Keratinocyte (primary cell): ENCODE measurements at places on chromosomes 7 and 10. TPM values are rescaled to one million over a fixed set of nuclear protein-coding genes. Genes with fewer than 3 reads are reported as not detected.

NUP42 gene
- 26.1 to 44.6 TPM (median 34.2 TPM) in 3 replicates for polyA plus RNA-seq

OR2A42 gene
- polyA plus RNA-seq: not detected in 3 replicates

DNA sequence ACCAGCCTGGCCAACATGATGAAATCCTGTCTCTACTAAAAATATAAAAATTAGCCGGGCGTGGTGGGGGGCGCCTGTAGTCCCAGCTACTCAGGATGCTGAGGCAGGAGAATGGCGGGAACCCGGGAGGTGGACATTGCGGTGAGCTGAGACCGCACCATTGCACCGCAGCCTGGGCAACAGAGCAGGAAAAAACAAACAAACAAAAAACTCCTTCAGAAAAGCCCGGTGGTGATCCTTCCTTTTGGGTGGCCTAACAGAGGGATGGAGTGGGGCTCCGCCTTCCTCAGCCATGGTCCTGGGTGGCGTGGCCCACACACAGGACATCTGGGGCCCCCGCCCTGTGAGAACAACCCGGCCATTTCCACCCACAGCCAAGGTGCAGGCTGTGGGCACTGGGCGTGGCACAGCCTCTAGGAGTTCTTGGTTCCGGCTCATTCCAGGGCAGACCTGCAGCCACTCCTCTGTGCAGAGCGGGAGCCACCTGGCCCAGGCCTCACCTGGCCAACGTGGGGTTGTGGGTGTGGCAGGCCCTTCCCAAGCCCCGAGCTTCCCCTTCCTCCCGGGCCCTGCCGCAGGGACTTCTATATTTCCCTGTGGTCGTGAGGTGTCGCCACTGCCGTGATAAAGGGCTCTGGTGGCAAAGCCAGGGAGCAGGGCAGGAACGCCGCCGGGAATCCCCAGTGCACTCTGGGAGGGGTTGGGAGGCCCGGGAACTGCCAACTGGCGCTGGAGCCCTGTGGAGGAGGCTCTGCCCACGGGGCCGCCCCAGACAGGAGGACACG, 37.6 kb downstream of the GET4 start:
- no peak overlapping the region for H3K4me3 ChIP-seq
- peaks cover 14% of the 10 kb centered on the region for H3K27me3 ChIP-seq
- H3K4me1 ChIP-seq: peaks cover 19% of the 10 kb centered on the region
- no peak overlapping the region for H3K27ac ChIP-seq
- no peak for DNase-seq

MYO3A gene
- not detected in 3 replicates for polyA plus RNA-seq

DNA sequence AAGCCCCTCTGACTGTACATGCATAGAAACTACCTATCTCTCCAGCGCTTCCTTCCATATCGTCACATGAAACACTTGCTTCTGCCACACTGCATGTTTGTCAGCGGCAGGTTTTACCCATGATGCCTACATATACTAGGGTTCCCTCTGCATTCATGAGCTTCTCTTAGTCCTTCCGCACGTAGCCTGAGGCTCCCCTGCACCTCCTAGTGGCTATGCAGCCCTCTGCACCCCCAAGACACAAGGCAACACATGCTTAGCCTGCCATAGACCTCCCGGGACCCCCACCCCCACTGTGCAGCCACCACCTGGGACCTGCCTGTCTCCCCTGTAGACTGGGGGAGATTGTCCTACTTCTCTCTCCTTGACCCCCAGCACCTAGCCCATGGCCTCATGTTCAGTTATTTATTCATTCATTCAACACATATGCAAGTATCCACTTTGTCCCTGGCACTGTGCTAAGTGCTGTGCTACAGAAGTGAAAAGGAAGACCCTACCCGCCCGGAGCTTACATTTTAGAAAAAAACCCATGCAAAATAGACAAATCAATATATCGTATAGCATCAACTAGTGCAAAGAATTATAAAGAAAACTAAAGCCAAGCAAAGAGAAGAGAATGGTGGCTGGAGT, 23.5 kb downstream of the TMEM273 start:
- no peak overlapping the region for H3K27ac ChIP-seq
- no peaks in the 10 kb centered on the region for H3K4me1 ChIP-seq
- H3K27me3 ChIP-seq: no peaks in the 10 kb centered on the region

GNGT1 gene
- polyA plus RNA-seq: not detected in 3 replicates

- H3K27me3 ChIP-seq: peaks cover 9% of the 10 kb centered on the region
- H3K4me1 ChIP-seq: no peaks in the 10 kb centered on the region
- H3K4me3 ChIP-seq: no peak overlapping the region
- DNase-seq: no peak
Measured at GRCh38 chr7:55336540-55336939, 28.6 kb upstream of the LANCL2 start.

DNA sequence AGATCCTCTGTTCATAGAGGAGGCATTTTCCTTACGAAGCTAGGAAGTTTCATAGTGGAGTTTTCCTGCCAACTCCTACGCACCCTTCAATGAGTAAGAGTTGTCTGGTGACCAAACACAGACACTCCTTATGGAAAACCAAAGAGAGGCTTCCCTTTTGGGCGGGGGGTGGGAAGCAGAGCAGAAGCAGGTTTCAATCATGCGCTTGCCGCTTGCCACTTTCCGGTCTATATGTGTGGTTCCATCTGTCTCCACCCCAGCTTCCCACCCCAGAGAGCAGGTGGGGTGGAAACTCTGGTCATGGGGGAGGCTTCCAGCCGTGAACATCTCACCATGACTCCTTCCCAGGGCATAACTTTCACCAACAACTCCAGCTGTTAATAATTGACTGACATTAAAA, 68.8 kb upstream of the GRB10 start:
- H3K27ac ChIP-seq: no peak overlapping the region
- H3K36me3 ChIP-seq: no peaks in the 10 kb centered on the region
- H3K27me3 ChIP-seq: peaks cover 38% of the 10 kb centered on the region
- DNase-seq: no peak
- no peak overlapping the region for H3K4me3 ChIP-seq
- no peaks in the 10 kb centered on the region for H3K4me1 ChIP-seq

- no peak overlapping the region for H3K4me3 ChIP-seq
- H3K27me3 ChIP-seq: no peaks in the 10 kb centered on the region
- no peak overlapping the region for H3K27ac ChIP-seq
- H3K4me1 ChIP-seq: no peaks in the 10 kb centered on the region
Measured at GRCh38 chr7:159034988-159035387, 109.7 kb downstream of the VIPR2 start.

DNA sequence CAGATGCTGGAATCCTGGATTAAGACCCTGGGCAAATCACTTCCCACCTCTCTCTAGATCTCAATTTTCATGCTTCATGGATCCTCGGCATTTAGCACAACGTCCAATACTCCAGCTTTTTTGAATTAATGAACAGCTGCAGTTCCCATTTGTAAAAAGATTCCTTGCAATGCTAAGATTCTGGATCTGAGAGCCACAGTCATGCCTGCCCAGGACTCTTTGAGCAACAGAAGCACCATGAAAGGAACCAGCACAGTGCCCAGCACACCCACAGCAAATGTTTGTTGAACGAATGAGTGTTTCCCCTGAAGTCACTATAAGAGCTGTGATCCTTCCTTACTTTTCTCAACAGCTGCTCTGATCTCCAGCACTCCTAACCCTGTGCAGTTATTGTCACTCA, 20.8 kb upstream of the DDIT4 start:
- no peak overlapping the region for H3K4me3 ChIP-seq
- peaks cover 41% of the 10 kb centered on the region for H3K4me1 ChIP-seq
- H3K27ac ChIP-seq: no peak overlapping the region
- H3K36me3 ChIP-seq: no peaks in the 10 kb centered on the region
- DNase-seq: no peak

NIPSNAP2 gene
- 39.5 to 64.7 TPM (median 45.6 TPM) in 3 replicates for polyA plus RNA-seq

GPR85 gene
- polyA plus RNA-seq: 1.6 to 2.0 TPM (median 2.0 TPM) in 3 replicates

GRCh38 chr7:154577141-154577873, 425.6 kb downstream of the PAXIP1 start:
- DNase-seq: no peak
- H3K27ac ChIP-seq: no peak overlapping the region
- H3K27me3 ChIP-seq: no peaks in the 10 kb centered on the region
- H3K4me3 ChIP-seq: no peak overlapping the region
- no peaks in the 10 kb centered on the region for H3K36me3 ChIP-seq

GRCh38 chr7:105635197-105635596, 53.9 kb upstream of the EFCAB10 start:
- DNase-seq: no peak
- peaks cover 6% of the 10 kb centered on the region for H3K36me3 ChIP-seq
- no peak overlapping the region for H3K27ac ChIP-seq
- H3K27me3 ChIP-seq: no peaks in the 10 kb centered on the region
- no peak overlapping the region for H3K4me3 ChIP-seq
- no peaks in the 10 kb centered on the region for H3K4me1 ChIP-seq

SKIDA1 gene
- polyA plus RNA-seq: 0.13 to 0.44 TPM (median 0.15 TPM) in 3 replicates

DNA sequence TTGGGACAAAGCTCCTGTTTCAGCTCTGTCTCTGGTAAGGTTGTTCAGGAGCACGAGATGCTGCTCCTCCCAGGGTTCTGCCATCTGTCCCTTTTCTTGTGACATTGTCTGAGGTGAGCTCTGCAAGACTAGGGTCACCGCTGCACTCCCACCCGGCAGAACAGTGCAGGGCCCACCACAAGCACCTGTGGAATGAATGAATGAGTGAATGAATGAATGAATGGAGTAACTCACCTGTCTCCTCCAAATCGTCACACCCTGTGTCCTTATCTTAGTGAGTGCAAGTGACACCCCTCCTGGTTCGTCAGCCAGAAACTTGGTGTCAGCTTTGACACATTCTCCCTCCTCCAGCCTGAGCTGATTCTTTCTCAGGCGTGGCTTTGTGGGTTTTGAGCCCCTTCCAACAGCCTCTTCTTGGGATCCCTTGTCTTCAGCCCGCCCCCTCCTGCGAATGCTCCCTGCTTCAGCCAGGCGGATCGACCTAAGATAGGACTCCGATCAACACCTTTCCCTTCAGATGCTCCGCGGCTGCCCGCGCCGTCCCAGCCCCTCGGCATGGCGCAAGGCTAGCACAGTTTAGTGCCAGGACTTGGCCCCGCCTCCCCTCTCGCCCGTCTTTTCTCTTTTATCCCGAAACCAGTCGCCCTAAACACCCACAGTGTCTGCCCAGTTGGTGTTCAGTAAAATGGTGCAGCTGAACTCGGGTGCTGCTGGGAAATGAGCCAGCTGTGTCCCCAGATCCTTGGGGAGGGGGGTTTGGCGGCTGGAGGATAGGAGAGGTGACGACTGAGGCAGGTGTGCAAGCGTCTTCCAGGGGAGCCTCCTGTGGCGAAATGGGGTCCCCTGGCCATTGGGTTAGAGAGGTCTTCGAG, 89.3 kb downstream of the BEND7 start:
- peaks cover 7% of the 10 kb centered on the region for H3K4me1 ChIP-seq
- H3K4me3 ChIP-seq: no peak overlapping the region
- peaks cover 29% of the 10 kb centered on the region for H3K27me3 ChIP-seq
- no peak overlapping the region for H3K27ac ChIP-seq
- H3K36me3 ChIP-seq: no peaks in the 10 kb centered on the region

DNA sequence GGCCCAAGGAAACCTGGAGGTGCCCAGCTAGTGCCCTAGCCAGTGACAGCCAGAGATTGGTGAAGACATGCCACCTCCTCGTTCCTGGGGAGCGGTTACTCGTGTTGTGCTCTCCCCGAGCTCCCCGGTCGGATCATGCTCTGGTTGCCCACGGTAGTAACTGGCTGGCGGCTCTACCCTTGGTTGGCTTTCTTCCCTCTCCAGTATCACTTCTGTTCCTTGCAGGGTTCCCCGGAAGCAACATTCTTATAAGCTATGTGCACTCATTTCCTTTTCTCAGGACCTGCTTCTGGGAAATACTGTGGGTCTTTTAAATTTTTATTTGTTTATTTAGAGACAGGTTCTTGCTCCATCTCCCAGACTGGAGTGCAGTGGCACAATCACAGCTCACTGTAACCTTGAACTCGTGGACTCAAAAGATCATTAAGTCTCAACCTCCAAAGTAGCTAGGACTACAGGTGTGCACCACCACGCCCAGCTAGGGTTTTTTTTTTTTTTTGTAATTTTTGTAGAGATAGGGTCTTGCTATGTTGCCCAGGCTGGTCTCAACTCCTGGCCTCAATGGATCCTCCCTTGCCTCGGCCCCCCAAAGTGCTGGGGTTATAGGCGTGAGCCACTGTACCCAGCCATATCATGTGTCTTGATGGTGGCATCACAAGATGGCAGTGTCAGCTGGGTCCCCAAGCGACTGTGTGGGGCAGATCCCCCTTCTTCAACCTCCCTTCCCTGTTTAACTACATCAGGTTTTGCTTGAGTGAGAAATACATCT, 6.9 kb upstream of the CALHM1 start:
- H3K4me3 ChIP-seq: no peak overlapping the region
- H3K4me1 ChIP-seq: no peaks in the 10 kb centered on the region
- DNase-seq: no peak
- H3K36me3 ChIP-seq: no peaks in the 10 kb centered on the region

UCMA gene
- not detected in 3 replicates for polyA plus RNA-seq

DNA sequence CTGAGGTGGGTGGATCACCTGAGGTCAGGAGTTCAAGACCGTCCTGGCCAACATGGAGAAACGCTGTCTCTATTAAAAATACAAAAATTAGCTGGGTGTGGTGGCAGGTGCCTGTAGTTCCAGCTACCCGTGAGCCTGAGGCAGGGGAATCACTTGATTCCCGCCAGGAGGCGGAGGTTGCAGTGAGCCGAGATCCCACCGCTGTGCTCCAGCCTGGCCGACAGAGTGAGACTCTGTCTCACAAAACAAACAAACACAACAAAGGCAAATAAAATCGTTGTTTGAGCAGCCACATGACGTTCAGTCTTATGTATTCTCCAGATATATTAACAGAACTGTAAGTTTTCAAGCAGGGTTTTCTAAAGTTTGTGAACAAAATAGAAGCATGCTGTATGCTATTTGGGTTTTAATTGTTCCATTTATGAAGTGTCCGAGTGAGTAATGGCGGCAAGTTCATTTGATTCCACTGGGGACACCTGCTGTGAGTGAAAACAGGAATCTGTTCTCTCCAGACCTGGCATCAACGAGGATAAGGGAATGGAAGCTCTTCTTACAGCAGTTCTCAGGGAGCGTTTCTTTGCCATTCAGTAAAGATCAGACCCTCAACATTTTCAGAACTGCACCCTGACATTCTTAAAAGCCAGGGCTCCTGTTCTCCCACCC, 122.5 kb upstream of the PITRM1 start:
- H3K27me3 ChIP-seq: peaks cover 9% of the 10 kb centered on the region
- no peak overlapping the region for H3K27ac ChIP-seq
- H3K36me3 ChIP-seq: no peaks in the 10 kb centered on the region
- H3K4me3 ChIP-seq: no peak overlapping the region
- no peaks in the 10 kb centered on the region for H3K4me1 ChIP-seq
- DNase-seq: no peak

GRCh38 chr10:21195252-21195651, 298.1 kb upstream of the NEBL start:
- H3K4me3 ChIP-seq: no peak overlapping the region
- no peak for DNase-seq
- H3K36me3 ChIP-seq: no peaks in the 10 kb centered on the region
- H3K27me3 ChIP-seq: no peaks in the 10 kb centered on the region
- no peak overlapping the region for H3K27ac ChIP-seq

LEP gene
- 0.10 to 0.50 TPM in 2 of 3 replicates, not detected in the other for polyA plus RNA-seq

DNA sequence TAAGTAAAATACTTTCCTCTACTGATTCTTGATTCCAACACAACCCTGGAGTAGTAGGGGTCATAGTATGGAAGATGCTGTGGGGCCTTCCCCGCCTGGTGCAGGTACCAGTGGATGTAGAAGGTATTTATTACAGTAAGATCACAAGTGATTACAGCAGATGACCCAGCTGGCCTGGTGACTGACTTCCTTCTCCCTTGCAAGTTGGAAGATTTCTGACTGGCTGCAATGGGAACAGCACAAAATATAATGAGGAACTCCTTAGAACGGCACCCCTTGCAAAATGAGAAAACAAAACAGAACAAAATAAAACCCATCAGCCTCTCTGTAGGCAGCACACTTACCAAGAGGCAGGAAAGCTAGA, 61.7 kb upstream of the TARP start:
- H3K36me3 ChIP-seq: no peaks in the 10 kb centered on the region
- no peak overlapping the region for H3K4me3 ChIP-seq
- no peaks in the 10 kb centered on the region for H3K27me3 ChIP-seq
- H3K27ac ChIP-seq: no peak overlapping the region
- H3K4me1 ChIP-seq: no peaks in the 10 kb centered on the region

NANOS1 gene
- 1.4 to 3.2 TPM (median 2.1 TPM) in 3 replicates for polyA plus RNA-seq
